HFF-Myc (cell line): ENCODE measurements at places on chromosomes 4 and X.

GRCh38 chrX:51334276-51334675, 1.7 kb downstream of the NUDT10 start:
- no peak for DNase-seq

- DNase-seq: no peak
Observed at GRCh38 chr4:187827631-187828030, 167.9 kb upstream of the ZFP42 start.

DNA sequence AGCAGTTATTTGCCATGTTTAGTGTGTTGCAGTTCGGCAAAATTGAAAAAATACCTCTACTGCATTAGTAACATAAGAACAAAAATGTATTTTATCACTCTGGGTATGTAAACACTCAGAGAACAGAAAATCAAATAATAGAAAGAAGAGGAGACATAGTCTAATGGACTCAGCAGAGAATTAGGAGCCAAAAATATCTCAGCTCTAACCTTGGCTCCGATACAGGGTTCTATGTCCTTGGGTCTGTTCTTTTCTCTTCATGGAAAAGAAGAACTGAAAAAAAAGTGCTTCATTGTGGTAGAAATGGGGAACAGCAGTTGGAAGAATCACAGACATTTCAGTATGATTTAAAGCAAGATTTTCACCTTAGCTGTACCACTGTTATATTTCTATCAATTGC, 240.5 kb upstream of the CXXC4 start:
- DNase-seq: no peak

- DNase-seq: no peak
Observed at GRCh38 chr4:139957986-139958738, 195.8 kb downstream of the MAML3 start.

- no peak for DNase-seq
Observed at GRCh38 chr4:73329300-73329699, 70.7 kb upstream of the ANKRD17 start.
